A549 treated with RU486 at 1 μM for 4 hours (cell line): ENCODE measurements at places on chromosomes 7 and 10. TPM values are rescaled to one million over a fixed set of nuclear protein-coding genes. Genes with fewer than 3 reads are reported as not detected.

GPR158 gene
- total RNA-seq, result 0.02 to 0.08 TPM (median 0.06 TPM) in 5 replicates

TET1 gene
- total RNA-seq, result 0.21 to 0.56 TPM (median 0.52 TPM) in 5 replicates

UNCX gene
- total RNA-seq, result 0.06 to 0.09 TPM (median 0.08 TPM) in 4 of 5 replicates, not detected in the other

AVL9 gene
- 25.1 to 36.5 TPM (median 26.5 TPM) in 5 replicates for total RNA-seq

CALHM1 gene
- not detected in 5 replicates for total RNA-seq

PBLD gene
- total RNA-seq, result 2.7 to 5.2 TPM (median 3.4 TPM) in 5 replicates

PTPRN2 gene
- total RNA-seq, result 0.70 to 1.7 TPM (median 0.85 TPM) in 5 replicates

CYP2E1 gene
- total RNA-seq, result 0.18 to 0.35 TPM (median 0.22 TPM) in 5 replicates

ASAH2 gene
- total RNA-seq, result 1.7 to 3.2 TPM (median 2.0 TPM) in 5 replicates

ADAM12 gene
- total RNA-seq, result 4.3 to 5.4 TPM (median 4.9 TPM) in 5 replicates

HOXA5 gene
- total RNA-seq, result 2.8 to 7.5 TPM (median 6.6 TPM) in 5 replicates

PLEKHS1 gene
- 0.03 to 0.14 TPM (median 0.07 TPM) in 3 of 5 replicates, not detected in the others for total RNA-seq

SPDYE9 gene
- not detected in 5 replicates for total RNA-seq

TUBAL3 gene
- total RNA-seq, result 0.13 to 0.48 TPM (median 0.29 TPM) in 5 replicates

LBX1 gene
- total RNA-seq, result not detected in 5 replicates

CLEC2L gene
- 0.14 TPM in 2 of 5 replicates, not detected in the others for total RNA-seq

CDHR1 gene
- 0.03 to 0.13 TPM (median 0.07 TPM) in 5 replicates for total RNA-seq

DUSP5 gene
- total RNA-seq, result 81.4 to 140 TPM (median 122 TPM) in 5 replicates

ADCYAP1R1 gene
- total RNA-seq, result 0.05 to 0.12 TPM (median 0.08 TPM) in 3 of 5 replicates, not detected in the others

NEURL1 gene
- 0.18 to 0.83 TPM (median 0.35 TPM) in 5 replicates for total RNA-seq
